Stimulated activated CD4-positive, alpha-beta T cell treated with anti-CD3 and anti-CD28 coated beads, Interleukin-1b, Interleukin-23, amount 100 ng/mL, for 4 hours (primary cell): ENCODE measurements at places on chromosomes 5 and 9.

DNA sequence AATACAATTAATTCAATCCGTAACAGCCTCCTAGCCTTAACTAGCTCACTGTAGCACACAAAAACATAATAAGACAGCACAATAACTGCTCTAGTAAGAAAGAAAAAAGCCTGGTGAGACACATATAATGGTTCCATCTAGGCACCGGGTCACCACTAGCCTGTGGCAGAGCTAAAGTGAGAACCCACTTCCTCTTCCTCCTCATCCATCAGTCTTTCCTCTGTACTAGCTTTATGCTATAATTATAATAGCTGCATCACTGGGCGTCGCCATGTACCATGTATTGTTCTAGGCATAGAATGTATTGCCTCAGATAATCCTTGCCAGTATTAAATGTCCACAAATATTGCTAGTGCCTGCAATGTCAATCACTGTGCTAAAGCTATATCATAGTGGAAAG lies 23.1 kb downstream of the ADRB2 start:
- no peak for DNase-seq

DNA sequence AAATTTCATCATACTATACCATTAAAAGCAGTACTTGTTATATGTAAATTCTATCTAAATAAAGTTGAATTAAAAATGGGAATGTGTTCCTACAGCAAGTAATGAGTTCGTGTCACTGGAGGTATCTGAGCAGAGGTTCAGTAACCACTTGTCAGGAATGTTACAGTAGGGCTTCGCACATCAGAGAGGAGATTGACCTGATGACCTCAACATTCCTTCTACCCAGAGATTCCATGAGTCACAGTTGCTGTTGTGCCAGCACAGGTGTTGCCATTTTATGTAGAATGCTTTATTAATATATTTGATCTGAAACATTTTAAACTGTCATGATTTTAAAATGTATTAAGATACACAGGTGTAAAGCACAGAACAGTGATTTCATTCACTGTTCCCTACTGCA lies 60.3 kb downstream of the STX17 start:
- DNase-seq, result no peak

GRCh38 chr5:139856714-139857113 lies 61.1 kb downstream of the PSD2 start:
- DNase-seq, result no peak

- DNase-seq, result no peak
Measured at GRCh38 chr5:152262667-152263066, 142.4 kb downstream of the NMUR2 start.

DNA sequence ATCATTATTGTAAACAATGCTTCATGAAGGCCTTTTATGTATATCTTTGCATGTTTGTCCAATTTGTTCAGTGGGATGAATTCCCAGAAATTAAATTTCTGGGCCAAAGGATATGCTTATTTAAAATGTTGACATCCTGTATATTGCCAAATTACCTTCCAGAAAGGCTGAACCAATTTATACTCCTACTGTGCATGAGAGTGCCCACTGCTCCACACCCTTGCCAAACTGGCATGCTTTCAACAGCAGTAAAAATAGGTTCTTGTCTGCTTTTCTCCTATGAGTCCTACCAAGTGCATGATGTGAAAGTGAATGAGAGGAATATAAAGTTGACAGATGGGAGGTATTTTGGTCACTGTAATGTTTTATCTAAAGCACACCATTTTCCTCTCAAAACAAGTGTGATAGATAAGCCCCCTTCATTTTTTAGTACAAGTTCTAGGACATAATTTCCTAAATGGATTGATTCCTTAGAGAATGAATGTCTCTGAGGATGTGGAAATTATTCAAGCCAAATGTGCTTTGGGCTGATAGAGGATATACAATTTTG lies 70.5 kb upstream of the ERBIN start:
- DNase-seq, result no peak

DNA sequence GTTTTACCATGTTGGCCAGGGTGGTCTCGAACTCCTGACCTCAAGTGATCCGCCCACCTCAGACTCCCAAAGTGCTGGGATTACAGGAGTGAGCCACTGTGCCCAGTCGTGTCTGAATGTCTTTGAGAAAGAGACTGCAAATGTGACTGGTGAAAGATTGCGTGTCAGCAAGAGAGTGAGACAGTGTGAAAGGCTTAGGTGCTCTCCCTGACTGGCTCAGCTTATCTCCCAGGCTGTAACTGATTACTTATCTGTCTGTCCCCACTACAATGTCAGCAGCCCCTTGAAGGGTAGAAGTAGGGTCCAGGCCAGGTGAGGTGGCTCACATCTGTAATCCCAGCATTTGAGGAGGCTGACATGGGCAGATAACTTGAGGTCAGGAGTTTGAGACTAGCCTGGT lies 3.4 kb upstream of the FGFR4 start:
- no peak for DNase-seq

DNA sequence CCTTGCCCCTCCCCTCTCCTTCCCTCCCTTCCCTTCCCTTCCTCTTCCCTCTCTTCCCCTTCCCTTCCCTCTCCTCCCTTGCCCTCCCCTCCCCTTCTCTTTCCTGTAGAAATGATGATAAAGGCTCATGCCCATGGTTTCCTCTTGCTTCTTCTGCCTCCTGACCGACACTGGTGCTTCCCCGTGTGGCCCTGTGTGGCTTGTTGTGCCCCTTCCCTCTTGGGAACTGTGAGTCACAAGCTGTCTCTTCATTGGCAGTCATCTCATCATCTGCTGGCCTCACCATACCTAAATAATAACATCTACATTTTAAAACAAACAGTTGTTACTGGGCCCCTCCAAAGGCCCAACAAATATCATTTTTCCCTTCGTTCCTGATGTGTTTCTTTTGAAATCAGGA lies 11.7 kb upstream of the CARNMT1 start:
- no peak for DNase-seq

DNA sequence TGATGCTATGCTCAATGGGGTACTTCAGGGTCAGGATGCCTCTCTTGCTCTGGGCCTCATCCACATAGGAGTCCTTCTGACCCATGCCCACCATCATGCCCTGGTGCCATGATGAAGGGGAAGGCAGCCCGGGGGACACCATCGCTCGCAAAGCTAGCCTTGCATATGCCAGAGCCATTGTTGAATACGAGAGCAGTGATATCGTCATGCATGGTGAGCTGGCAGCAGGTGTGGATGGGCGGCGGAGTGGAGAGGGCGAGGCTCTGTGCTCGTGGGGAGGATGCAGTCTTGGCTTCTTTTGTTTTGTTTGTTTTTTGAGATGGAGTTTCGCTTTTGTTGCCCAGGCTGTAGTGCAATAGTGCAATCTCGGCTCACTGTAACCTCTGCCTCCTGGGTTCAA lies 17.2 kb upstream of the SPZ1 start:
- no peak for DNase-seq

DNA sequence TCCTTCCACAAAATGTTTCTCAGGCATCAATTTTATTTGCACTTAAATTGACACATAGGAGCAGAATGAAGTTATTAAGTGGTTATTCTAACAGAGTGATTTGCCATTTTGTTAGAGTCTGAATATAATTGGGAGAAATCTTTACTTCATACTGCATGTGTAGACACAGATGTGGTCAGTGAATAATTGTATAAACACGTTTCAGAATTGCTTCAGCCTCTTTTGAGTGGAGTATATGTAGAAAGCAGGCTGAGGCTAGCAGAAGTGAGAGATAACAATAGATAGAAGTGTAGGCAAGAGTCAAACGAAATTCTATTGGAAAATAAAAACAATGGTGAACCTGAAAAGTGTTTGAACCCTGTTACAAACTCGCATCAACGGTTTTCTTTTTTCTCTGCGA lies 270.7 kb downstream of the TMEM167A start:
- no peak for DNase-seq

- DNase-seq, result no peak
Measured at GRCh38 chr5:139646912-139647505, 1.1 kb upstream of the CXXC5 start.

DNA sequence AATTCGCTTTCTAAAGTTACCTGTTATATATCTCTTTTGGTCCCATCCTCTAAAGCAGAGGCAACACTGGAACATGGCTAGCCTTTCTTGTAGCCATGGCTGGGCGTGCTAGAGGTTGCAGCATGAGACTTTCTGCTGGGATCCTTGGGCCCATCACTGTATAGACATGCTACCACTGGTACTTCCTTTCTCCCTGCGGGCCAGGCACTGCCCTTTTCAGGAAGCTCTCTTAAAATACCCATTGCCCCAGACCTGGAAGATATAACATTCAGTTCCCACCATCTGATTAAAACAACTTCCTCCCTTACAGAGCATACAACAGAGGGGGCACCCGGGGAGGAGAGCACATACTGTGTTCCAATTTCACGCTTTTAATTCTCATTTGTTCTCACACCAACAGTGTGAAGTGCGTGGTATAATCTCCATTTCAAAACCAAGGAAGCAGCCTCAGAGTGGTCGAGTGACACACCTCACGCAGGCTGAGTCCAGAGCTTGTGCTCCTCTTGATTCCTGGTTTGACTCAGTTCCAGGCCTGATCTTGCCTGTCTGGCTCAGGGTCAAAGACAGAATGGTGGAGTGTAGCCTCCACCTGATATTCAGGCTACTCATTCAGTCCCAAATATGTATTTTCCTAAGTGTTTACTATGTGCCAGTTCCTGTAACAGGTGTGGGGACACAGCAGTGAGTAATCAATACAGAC lies 22.6 kb downstream of the PTGS1 start:
- no peak for DNase-seq
